ENCODE measurements at places on chromosomes 3 and 15. TPM values are rescaled to one million over a fixed set of nuclear protein-coding genes. Genes with fewer than 3 reads are reported as not detected.

Gene GOLGA8N
- polyA plus RNA-seq: 10.9 TPM

Gene TNFAIP8L3
- polyA plus RNA-seq: 1.5 TPM

Gene NLGN1
- 1.7 TPM for polyA plus RNA-seq

Gene UPK1B
- not detected for polyA plus RNA-seq

Gene CLDN16
- not detected for polyA plus RNA-seq

Gene METTL6
- polyA plus RNA-seq: 13.6 TPM

Gene KNL1
- polyA plus RNA-seq: 9.4 TPM

Gene GUCA1C
- polyA plus RNA-seq: not detected

Gene PLA2G4E
- polyA plus RNA-seq: 1.1 TPM

Gene GOLGA8T
- not detected for polyA plus RNA-seq

GRCh38 chr3:187370051-187370450, 1.9 kb downstream of the RTP4 start:
- DNase-seq: no peak

DNA sequence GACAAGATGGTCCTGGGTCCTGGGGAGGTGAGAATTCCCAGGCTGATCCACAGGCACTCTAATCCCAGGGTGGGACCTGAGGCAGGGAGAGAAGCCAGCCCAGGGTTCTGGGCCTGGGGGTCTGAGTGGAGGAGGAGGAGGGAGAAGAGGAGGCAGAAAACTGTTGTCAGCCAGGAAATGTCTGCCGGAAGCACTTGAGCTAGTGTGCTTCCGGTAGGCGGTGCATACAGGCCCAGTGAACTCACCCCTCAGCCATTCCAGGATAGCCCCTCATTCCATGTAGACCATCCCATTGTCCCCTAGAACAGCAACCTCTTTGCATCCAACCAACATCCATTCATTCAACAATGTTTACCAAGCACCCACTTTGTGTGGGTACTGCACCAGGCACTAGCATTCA, 47.9 kb upstream of the LCTL start:
- DNase-seq: no peak

- DNase-seq: no peak
Measured at GRCh38 chr3:13544951-13545651, 3.8 kb upstream of the FBLN2 start.

GRCh38 chr15:40976819-40977218, 23.5 kb downstream of the CHAC1 start:
- no peak for DNase-seq

DNA sequence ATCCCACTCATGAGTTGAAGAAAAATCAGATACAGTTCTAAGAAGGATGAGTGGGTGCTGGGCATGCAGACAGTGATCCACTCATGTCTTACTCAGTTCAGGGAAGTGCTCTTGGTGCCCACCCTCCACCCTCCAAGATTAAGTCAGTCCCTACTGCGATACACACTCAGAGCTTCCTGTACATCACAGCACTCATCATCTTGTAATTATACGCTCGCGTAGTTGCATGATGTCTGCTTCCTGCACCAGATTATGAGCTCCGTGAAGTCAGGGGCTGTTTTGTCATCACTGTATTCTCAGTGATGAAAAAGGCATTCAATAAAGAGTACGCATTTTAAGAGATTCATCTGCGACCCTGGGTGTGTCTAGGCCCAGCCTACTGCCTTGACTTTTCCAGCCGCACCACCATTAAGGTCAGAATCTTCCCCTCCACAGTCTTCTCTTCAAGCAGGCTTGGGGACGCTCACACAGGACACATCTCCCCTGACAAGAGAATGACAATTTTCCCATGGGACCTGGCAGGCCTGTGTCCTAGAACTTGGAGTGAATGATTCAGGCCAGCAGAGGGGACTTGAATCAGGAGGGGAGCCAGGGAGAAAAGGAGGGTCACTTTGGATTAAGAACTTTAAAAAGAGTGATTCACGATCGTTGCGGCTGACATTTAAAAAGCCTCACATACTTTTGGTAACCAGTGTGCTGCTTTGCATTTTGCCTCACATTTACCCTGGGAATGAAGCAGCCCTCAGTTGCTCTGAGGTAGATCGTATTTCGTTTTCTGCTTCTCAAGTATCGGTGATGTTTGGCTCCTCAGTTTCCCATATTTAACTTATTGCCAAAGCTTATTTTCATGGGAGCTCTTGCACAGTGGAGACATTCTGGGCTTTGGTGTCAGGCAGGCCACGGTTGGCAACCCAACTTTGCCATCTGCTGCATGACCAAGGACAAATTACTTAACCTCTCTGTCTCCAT, 7.9 kb upstream of the PDE8A start:
- no peak for DNase-seq

DNA sequence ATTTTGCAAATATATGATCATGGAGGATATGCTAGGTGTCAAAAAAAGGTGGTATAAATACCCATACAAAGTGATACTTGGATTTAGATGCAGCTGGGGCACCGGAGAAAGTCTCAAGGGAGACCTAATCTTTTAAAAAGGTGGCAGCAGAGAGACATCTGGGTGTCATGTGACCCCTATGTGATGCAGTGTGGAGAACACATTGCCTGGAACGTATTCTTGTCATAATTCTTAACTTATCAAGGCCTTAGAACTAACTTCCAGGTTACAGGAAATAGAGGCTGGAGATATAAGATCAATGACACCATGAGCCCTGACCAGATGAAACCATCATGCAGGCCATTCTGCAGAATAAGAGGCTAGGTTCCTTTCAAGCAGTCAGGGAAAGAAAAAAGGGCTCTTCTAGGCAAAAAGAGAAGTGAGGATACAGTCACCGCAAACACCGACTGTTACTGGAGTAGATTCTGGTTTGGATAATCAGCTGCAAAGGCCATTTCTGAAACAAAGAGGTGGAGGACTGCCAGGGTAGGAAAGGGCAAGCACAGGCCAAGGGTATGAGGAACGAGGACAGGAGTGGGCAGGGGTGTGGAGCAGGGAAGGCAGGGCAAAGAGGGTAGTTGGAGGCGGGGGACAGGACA, 100.6 kb downstream of the OXNAD1 start:
- DNase-seq: no peak

DNA sequence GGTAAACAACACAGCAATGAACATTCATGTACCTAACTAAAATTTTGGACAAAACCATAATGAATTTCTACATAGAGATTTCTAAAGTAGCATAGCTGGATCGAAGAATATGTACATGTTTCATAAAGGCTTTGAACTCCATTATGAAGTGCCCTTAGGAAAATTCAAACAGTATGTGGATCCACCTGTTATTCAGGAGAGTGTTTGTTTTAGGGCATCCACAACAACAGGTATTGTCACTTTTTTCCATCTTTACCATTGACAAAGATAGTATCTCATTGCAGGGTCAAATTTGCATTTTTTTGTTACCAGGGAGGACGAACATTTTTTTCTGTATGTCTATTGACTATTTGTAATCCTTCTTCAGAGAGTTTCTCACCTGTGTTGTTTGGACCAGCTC, 75.0 kb downstream of the COL6A5 start:
- DNase-seq: no peak

- no peak for DNase-seq
Measured at GRCh38 chr3:110473405-110473804, 598.2 kb upstream of the NECTIN3 start.

DNA sequence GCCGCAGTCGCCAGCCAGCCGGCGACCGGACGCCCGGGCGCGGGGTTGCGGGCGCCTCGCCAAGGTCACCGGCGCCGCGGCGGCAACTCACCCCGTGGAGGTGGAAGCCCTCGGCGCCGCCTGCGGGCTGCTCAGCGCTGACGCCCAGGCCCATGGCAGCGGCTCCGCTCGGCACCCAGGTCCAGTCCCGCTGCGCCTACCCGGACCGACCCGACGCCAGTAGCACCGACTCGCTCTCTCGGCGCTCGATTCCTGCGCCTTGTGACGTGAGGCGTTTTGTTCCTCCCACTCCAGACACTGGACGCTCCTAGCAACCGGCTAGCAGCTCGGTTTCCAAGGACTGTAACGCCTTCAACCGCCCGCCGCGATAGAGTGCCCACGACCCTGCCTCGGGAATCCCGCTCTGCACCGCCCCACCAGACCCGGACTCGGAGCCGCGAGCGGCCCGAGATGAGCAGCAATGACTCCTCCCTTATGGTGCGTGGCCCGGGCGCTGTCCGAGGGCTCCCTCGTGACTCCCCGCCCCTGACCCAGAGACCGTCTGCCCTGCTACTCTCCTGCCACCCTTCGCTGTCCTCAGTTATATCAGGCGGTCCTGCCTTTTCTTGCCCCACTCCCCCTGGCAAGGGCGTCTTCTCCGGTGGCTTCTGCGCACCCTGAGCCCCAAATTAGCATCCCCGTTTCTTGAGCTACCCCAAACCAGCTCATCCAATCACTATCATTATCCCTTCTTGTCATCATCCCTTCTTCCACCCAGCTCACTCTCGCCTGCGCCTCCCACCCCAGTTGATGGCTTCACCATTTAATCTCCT, at the start of the genes GORASP1 and TTC21A:
Gene GORASP1 (minus strand): TSS at position 240 of the 812 bp plus-strand sequence. CDS start 86 bp downstream, at position 154.
Gene TTC21A (plus strand): TSS at position 293 of the 812 bp plus-strand sequence. CDS start 158 bp downstream, at position 451.
- peak; percentile 93 for DNase-seq

DNA sequence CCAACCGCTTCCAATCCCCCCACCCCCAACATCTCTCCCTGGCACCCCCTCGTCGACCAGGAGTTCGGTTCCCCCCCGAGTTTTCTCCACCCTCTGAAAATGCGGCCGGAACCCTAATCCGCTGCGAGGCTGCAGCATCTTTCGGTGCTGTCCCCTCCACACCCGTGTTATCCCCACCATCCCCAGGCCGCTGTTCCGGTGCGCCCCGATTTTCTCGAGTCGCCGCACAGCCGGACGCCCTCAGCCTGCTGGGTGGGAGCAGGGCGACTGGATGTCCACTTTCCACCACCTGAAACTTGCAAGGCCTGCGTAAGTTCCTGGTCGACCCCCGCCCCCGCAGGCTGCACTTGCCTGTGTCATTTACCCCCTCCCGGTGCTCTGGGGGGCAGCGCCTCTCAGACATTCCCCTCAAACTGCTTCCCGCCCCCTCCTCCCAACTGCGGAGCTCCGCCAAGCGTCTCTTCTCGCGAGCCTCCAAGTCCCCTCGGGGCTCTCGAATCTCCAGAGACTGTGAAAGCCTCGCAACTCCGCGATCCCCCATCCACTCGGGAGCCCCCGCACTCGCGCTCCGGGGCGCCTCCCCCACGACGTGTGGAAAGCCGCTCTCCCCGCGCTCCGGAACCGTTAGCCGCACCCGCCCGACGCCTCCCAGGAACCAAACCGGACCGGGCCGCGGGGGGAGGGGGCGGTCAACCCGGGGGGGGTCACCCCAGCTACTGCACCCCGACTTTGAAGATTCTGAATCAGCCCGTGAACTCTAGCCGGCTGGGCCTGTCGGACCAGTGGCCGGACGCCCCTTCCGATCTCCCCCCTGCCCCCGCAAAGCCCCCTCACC, 566 bp downstream of the ETV5 start:
- DNase-seq: peak; percentile 82

DNA sequence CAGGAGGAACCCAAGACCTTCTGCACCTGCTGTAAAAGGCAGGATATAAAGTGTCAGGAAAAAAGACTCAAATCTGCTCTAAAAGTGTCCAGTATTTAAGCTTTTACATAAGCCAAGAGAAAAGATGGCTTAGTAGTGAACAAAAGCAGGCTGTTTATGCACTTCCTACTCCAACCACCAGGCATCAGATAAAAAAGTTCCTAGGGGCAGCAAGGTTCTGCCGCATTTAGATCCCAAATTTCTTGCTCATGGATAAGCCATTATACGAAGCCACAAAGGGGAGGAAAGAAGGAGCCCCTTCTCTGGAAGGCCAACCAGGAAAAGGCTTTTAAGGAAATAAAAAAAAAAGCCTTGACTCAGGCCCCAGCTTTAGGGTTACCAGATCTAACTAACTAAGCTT, 10.6 kb upstream of the SLC9C1 start:
- no peak for DNase-seq

DNA sequence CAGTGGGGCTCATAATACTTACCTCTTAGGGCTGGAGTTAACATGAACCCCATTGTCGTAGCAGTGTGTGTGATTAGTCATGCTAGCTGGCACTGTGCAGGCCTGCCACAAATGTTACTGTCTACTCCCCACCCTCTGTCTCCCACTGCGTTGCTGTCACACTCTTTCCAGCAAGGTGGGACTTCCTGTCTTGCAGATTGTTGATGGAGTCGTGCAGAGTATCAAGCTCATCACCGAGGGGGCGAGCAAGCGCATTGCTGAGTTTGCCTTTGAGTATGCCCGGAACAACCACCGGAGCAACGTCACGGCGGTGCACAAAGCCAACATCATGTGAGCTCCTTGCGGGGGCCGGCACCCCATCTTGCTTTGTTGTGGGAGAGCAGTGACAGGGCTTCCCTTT, 12.9 kb downstream of the IDH3A start:
- DNase-seq: no peak

- DNase-seq: no peak
Measured at GRCh38 chr3:177300842-177301241, 103.6 kb upstream of the TBL1XR1 start.

- no peak for DNase-seq
Measured at GRCh38 chr3:124881976-124882697, 5.0 kb downstream of the ITGB5 start.

DNA sequence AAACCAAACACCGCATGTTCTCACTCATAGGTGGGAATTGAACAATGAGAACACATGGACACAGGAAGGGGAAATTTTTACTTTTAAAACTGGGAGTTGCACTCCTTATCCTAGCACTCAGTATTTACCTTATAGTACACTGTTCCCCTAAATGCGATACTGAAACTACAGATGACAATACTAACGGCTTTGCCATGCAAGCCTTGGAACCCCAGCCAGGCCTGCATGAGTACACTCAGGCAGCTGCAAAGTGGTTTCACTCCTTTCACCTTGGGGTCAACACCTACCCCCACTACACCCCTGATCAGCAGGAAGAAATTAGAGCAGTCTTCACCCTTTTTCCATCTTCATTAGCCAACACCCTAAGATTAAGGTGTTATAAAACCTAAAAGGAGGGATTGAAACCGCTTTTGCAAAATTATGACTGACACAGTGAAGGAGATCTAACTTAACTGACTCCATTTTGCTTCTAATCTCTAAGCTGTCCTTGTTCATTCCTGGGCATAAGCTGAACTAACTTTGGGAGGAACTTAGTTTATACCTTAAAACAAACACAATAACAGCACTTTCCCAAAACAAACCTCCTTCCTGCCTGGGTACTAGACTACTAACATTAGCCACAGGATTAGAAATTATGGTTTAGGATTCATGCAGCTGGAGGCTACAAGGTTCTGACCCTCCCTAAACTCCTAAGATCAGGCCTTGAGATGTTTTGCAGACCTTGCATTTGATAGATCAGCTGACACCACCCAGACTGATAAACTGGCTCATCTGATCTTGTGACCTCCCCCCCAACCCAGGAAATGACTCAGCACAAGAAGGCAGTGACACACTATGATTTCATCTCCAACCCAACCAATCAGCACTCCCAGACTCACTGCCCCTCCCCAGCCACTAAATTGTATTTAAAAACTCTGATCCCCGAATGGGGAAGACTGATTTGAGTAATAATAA, 452.1 kb upstream of the PPP2R3A start:
- no peak for DNase-seq

GRCh38 chr3:101262393-101263240, 57.8 kb downstream of the IMPG2 start:
- DNase-seq: no peak

All from muscle of back (tissue), 13 donors.